Glutamatergic neuron (in vitro differentiated cells): ENCODE measurements at places on chromosomes 3 and 15. TPM values are rescaled to one million over a fixed set of nuclear protein-coding genes. Genes with fewer than 3 reads are reported as not detected.
A peak's percentile ranks its signal among the peaks of the same experiment; 100 is the strongest.

The NTRK3 gene
- 9.5 TPM for total RNA-seq

GRCh38 chr15:38758043-38758442 is 193.4 kb upstream of the RASGRP1 start:
- no peaks in the 10 kb centered on the region for H3K27me3 ChIP-seq
- H3K27ac ChIP-seq: no peak overlapping the region
- peaks cover 2% of the 10 kb centered on the region for H3K4me1 ChIP-seq
- H3K4me3 ChIP-seq: no peak overlapping the region
- DNase-seq: no peak

DNA sequence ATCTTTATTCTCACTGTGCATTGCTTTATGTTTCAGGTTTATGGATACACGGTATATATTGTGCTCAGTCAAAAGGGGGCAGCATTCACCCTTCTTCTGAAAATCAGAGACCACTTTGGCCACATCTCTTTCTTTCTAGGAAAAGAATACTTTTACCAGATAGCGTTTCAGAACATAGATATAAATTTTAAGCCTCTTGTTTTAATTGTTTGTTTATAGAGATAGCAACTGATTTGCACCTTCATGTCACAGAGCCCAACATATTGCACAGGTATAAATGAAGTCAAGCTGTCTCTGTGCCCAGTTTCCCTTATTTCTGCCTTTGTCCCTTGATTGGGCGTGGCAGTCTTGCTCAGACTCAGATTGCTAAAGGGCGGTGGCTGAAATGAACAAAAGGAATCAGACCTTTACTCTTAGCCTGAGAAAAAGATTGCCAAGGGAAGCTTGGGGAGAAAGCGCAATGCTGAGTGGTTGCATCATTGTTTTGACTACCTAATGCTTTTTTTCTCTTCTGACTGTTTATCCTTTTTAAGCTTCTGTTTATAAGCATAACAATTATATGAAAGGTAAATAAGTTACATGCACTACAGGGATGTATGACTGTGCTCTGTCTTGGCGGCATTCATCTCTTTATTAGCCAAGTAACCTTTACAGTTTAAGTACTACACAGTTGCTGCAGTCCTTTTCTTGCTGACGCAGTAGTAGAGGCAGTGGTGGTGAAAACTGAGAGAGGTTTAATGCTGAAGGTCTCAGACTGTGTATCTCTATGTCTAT is 70.8 kb upstream of the ZBTB20 start:
- peak overlapping the region; percentile 99 for H3K27ac ChIP-seq
- no peaks in the 10 kb centered on the region for H3K36me3 ChIP-seq
- peak; percentile 39 for DNase-seq
- H3K4me3 ChIP-seq: peak overlapping the region; percentile 55

- H3K27me3 ChIP-seq: peaks cover 2% of the 10 kb centered on the region
These were observed 12.0 kb upstream of the SHC4 start for GRCh38 chr15:48975472-48976419.

The GCNT3 gene
- not detected for total RNA-seq

- no peaks in the 10 kb centered on the region for H3K36me3 ChIP-seq
- no peak overlapping the region for H3K27ac ChIP-seq
- H3K4me3 ChIP-seq: no peak overlapping the region
- no peaks in the 10 kb centered on the region for H3K27me3 ChIP-seq
- peaks cover 14% of the 10 kb centered on the region for H3K4me1 ChIP-seq
These were observed 139.7 kb upstream of the HES1 start for GRCh38 chr3:193996221-193996620.

The DUOXA2 gene
- total RNA-seq: not detected

The STRIT1 gene
- total RNA-seq: not detected

DNA sequence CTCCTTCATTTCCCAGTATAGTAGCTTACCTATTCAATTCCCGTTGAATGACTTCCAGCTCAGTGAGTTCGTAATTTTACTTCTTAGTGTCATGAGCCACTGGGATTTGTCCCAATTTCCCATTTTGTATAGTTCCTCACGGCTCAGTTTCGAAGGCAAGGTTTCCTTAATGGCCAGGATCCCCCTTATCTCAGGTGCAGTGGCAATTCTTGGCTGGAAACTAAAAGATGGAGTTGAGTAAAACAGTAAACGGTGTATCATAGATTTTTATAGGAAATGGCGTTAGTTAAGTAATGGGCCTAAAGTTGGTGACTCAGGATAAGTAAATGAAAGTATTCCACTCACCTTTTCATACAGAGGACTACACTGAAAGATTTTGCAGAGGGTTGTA is 522 bp upstream of the LMLN start:
- peak overlapping the region; percentile 52 for H3K27ac ChIP-seq
- H3K4me3 ChIP-seq: peak overlapping the region; percentile 89
- no peaks in the 10 kb centered on the region for H3K27me3 ChIP-seq
- H3K4me1 ChIP-seq: peaks cover 7% of the 10 kb centered on the region

DNA sequence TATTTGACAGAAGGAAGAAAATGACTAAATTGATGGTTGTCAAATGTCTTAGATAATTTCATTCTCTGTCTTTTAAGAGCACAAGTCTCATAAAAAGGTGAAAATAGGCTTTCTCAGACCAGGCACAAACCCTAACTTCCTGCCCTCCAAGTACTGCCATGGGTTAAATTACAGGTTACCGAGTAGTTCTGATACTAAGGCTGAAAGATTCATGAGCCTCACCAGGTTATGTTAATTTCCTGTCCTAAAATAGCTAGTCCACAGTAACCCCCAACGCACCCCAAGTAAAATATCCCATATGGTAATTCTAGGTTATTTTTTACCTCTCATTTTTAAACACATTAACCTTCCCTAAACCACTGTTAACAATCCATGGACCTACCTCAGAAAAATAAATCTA is 42.0 kb downstream of the GSK3B start:
- H3K4me1 ChIP-seq: peaks cover 18% of the 10 kb centered on the region
- DNase-seq: no peak
- no peaks in the 10 kb centered on the region for H3K27me3 ChIP-seq
- H3K4me3 ChIP-seq: no peak overlapping the region

- H3K36me3 ChIP-seq: no peaks in the 10 kb centered on the region
- DNase-seq: no peak
- H3K4me1 ChIP-seq: peaks cover 1% of the 10 kb centered on the region
- no peak overlapping the region for H3K27ac ChIP-seq
- H3K4me3 ChIP-seq: no peak overlapping the region
These were observed 128.2 kb downstream of the SOX2 start for GRCh38 chr3:181839916-181840297.

The ZNF619 gene
- 7.2 TPM for total RNA-seq

GRCh38 chr15:25568751-25569150 is 129.9 kb upstream of the UBE3A start:
- no peaks in the 10 kb centered on the region for H3K27me3 ChIP-seq
- no peaks in the 10 kb centered on the region for H3K4me1 ChIP-seq
- DNase-seq: no peak
- H3K4me3 ChIP-seq: no peak overlapping the region
- no peaks in the 10 kb centered on the region for H3K36me3 ChIP-seq

- no peaks in the 10 kb centered on the region for H3K27me3 ChIP-seq
- no peak overlapping the region for H3K4me3 ChIP-seq
- H3K36me3 ChIP-seq: no peaks in the 10 kb centered on the region
- H3K27ac ChIP-seq: no peak overlapping the region
These were observed 181.2 kb upstream of the EPHA3 start for GRCh38 chr3:88926221-88926620.

DNA sequence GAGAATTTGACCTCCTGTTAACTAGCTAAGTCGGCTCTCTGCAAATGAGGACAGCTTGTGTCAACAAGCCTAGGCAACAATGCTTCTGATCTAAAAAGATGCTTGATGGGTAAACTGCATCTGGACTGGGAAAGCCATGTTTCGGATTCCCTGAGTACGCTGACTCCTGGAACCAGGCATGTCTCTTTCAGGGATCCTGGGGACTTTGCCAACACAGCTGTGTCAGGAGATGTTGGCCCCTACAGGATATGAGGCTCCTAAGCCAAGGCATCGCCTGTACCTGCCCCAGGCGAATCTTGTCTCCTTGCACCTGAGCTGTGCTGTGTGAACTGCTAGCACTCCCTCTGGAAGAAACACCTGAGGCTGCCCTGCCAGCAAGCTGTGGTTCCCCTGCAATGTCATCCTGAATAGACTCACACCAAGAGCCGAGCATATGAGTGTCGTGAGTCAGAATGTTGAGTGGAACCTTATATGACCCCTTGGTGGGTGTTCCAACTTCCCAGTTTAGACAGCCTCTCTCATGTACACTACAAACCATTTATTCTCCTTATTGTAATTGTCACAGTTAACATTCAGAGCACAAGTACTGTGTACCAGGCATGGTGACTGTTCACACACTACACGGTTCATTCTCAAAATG is 17.0 kb downstream of the EOGT start:
- H3K27me3 ChIP-seq: peaks cover 4% of the 10 kb centered on the region
- H3K4me1 ChIP-seq: no peaks in the 10 kb centered on the region
- no peak overlapping the region for H3K4me3 ChIP-seq

The ADAMTS9 gene
- 2.3 TPM for total RNA-seq

The MEGF11 gene
- total RNA-seq: 2.6 TPM

DNA sequence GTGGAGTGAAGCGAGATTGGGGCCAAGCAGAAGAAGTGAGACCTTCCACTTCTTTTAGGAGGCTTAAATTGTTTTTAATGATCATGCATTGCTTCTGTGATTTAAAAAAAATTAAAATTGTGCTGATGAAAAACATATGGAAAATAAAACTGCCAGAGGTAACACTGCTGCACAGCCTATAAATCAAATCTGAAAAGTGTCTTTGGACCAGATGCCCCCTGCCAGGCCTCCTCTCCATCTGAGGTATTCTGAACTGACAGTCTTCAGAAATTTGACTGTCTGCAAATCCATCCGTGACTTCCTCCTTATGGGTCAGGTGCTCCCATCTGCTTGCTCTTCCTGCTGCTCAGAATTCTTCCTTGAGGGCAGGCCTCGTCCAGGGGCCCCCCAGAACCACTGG is 108.5 kb upstream of the NR2E3 start:
- peaks cover 17% of the 10 kb centered on the region for H3K4me1 ChIP-seq
- peaks cover 6% of the 10 kb centered on the region for H3K27me3 ChIP-seq
- no peak overlapping the region for H3K4me3 ChIP-seq
- no peak overlapping the region for H3K27ac ChIP-seq
- H3K36me3 ChIP-seq: peaks cover 9% of the 10 kb centered on the region
- peak; percentile 20 for DNase-seq

- H3K27me3 ChIP-seq: peaks cover 3% of the 10 kb centered on the region
- H3K4me1 ChIP-seq: peaks cover 10% of the 10 kb centered on the region
- no peak for DNase-seq
- no peak overlapping the region for H3K27ac ChIP-seq
- H3K4me3 ChIP-seq: no peak overlapping the region
These were observed 136.3 kb upstream of the PRR20G start for GRCh38 chr3:127423856-127424765.

The SYNPR gene
- total RNA-seq: 6.1 TPM

- H3K36me3 ChIP-seq: no peaks in the 10 kb centered on the region
- H3K4me1 ChIP-seq: no peaks in the 10 kb centered on the region
- no peaks in the 10 kb centered on the region for H3K27me3 ChIP-seq
These were observed 704.7 kb upstream of the ROBO1 start for GRCh38 chr3:80472459-80472858.

GRCh38 chr15:54687628-54688027 is 509.1 kb downstream of the RSL24D1 start:
- no peak overlapping the region for H3K27ac ChIP-seq
- H3K36me3 ChIP-seq: no peaks in the 10 kb centered on the region
- no peaks in the 10 kb centered on the region for H3K4me1 ChIP-seq
- H3K27me3 ChIP-seq: peaks cover 3% of the 10 kb centered on the region

DNA sequence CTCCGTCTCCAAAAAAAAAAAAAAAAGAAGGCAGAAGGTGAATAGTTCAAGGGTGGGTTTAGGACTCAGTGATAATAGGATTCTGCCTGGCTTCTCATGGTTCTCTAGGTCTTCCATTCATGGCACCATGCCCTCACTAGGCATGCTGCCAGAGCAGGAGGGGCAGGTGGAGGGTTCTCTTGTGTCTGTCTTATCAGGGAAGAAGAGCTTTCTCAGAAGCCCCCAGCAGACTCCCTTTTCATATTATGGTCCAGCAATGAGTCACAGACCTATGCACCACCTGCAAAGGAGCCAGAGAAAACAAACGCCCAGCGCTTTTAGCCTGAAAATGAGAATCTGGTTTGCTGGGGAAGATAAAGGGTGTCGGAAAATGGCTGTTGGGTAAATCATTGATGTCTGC is 3.0 kb downstream of the CCR2 start:
- H3K4me1 ChIP-seq: no peaks in the 10 kb centered on the region
- H3K27ac ChIP-seq: no peak overlapping the region
- H3K27me3 ChIP-seq: peaks cover 2% of the 10 kb centered on the region
- no peak overlapping the region for H3K4me3 ChIP-seq
- no peak for DNase-seq

DNA sequence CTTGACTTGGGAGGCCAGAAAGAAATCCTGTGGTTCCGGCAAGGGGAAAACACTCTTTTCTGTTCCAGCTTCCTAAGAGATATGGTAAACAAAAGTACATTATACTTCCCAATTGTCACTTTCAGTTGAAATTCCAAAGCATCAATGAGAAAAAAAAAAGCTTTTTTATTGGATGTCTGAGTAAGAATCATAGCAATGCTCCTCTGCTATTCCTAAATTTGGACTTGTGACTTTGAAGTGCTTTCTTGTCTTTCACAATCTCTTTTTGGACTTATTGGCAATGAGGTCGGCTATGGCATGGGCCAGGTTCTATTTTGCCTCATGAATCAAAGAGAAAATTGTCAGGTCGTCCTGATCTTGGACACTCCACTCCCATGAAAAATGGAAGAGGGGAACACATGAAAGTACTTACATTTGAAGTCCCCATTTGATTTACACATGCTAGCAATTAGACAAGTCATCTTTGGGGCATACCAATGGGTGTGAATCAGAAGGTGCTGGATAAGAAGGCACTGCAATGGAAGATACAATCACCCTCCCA is 170.5 kb downstream of the GREM1 start:
- H3K4me1 ChIP-seq: no peaks in the 10 kb centered on the region
- no peaks in the 10 kb centered on the region for H3K27me3 ChIP-seq
- H3K4me3 ChIP-seq: no peak overlapping the region
- no peak for DNase-seq

DNA sequence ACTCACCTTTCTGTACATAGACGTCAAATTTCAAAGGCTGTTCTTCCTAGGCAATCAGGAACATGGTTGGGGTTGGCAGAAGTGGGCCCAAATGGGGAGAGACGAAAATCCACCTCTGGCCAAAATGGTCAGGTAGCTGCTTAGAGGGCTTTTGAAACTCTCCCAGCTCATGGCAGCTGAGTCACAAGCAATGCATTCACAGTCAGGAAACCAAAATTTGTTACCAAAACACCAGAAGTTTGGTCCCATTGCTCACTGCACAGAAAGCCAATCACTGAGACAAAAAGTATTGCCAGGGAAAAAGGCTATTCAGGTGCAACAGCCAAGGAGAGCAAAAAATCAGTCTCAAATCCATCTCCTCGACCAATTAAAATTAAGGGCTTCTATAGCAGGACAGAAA is 539.6 kb upstream of the CCDC54 start:
- H3K36me3 ChIP-seq: peaks cover 4% of the 10 kb centered on the region
- H3K27ac ChIP-seq: no peak overlapping the region
- DNase-seq: no peak
- peaks cover 3% of the 10 kb centered on the region for H3K27me3 ChIP-seq

The EPB42 gene
- not detected for total RNA-seq

GRCh38 chr15:76431971-76432370 is 95.4 kb downstream of the ISL2 start:
- H3K27ac ChIP-seq: peak overlapping the region; percentile 21
- peaks cover 9% of the 10 kb centered on the region for H3K36me3 ChIP-seq
- no peak for DNase-seq
